Femur (tissue), 1 donor: ENCODE measurements at places on chromosomes 2 and 18.

DNA sequence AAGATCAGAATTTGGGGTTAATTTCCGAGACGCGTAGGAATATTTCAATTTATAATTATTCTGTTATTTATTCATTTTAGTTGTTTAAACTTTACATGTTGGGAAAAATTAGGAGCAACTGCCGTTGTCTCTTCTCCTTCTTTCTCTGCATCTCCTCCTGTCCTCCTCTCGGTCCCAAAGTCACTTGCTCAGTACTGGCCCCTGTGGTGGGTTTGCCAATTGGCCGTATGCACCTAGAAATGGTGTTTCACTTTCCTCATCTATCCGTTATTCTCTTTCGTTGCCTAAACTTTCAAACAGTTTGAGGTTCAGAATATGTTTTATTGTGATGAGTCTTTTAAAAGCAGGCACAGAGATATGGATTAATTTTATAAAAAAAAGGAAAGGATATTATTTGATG is 517.9 kb downstream of the PLCL1 start:
- DNase-seq = no peak

- peak; percentile 84 for DNase-seq
These were observed 131.9 kb downstream of the MYO1B start for GRCh38 chr2:191376981-191377629.

DNA sequence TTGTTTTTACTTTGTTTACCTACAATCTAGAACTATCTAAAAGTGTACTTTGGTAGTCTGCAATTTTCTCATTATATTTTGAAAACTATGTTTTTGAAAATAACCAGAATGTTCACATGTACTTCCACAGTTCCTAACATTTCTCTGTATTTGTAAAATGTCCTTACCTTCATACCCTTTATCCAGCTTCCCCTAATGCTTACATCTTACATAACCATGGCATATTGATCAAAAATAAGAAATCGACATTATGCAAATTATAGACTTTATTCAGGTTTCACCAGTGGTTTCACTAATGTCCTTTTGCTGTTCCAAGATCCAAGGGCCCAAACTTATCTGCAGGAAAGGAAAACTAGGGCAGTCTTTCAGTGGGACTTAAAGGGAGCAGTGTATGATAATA is 114.1 kb downstream of the PLEKHM3 start:
- DNase-seq = no peak

DNA sequence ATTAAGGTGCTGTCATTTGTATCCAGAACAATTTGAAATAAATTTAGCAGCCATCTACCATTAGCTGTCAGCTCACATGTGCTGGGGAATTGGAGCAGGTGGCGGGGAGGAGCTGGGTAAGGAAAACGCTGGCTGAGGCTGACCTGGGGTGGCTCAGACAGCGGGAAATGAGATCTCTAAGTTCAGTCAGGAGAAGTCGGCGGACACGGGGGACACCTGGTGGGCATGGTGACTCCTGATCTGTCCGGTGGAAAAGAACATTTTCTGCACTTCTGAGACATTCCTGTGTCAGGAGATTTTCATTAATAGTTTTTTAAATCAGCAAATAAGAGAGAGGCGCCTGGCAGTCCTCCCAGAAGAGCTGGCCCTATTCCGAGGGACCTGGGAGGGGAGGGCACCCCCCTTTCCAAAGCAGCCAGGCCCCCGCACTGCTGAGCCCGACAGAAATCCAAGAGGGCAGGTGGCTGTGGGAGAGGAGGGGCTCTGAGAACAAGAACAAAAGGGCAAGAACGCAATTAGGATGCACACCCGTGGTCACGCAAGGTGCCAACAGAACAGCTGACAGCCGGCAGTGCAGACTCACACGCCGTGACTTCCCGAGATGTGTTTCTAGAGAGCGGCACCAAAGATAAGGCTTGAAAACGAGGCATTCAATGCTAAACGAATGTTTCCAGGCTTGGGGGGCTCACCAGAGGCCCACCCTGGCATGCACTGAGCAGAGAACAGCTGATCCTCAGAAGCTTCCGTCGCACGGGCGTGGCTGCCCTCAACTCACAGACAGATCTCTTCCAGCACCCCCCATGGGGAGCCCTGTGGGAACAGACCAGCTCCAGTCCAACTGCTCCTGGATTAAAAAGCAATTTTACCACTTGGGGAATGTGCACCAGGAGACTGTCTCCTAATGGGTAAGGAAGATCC is 26.4 kb downstream of the SLC66A2 start:
- DNase-seq = peak; percentile 68

DNA sequence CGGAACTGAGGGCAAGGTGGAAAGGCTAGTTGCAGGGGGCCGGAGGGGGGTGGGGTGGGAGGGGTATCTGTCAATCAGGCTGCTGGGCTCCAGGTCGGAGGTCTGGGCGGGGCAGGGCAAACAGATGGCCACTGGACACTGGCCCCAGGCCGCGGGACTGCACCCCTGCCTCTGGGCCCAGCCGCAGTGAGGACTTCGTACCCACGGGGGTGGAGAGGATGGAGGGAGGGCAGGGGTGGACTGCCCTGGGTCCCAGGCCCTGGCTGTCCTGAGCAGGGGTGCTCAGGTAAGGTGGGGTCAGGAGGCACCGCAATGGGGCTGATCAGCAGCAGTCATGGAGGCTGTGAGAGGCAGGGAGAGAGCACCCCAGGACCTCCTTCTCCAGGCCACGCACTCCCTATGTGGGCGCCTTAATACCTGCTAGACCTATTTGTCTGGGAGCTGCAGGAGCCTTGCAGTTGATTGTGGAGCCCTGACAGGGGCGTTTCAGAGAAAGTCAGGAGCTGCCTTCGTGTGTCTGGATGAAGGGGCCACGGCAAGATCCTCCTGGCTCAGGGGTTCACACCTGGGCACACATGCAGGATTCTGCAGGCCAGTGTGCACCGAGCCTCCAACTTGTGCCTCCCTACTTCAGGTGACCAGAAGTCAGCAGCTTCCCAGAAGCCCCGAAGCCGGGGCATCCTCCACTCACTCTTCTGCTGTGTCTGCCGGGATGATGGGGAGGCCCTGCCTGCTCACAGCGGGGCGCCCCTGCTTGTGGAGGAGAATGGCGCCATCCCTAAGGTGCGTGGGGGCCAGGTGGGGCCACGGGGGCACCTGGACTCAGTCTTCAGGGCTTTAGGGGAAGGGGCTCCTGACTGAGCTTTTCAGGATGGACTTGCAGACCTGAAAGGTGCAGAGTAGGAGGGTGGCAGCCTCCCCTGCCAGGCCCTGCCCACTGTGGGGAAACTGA is 1.5 kb downstream of the CTDSP1 start:
- no peak for DNase-seq

- no peak for DNase-seq
These were observed 262.6 kb downstream of the AGAP1 start for GRCh38 chr2:235756491-235756890.

DNA sequence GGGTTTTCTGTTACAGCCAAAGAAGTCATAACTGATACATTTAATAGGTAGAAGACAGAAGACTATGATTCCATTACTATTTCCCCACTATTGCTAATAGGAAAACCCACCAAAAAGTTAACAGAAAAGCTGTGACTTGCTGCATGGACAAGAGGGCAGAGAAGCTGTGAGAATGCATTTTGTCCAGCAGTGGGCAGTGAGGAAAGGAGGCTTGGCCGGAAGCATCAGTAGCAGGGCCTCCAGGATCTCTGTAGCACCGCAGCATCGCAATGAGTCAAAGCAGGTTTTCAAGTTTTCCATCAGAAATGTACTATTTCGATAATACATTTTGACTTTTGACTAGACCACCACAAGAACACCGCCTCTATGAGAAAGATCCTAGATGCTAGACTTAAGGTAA is 24.9 kb downstream of the MYO5B start:
- no peak for DNase-seq

GRCh38 chr2:9695941-9696340 is 65.1 kb upstream of the YWHAQ start:
- no peak for DNase-seq

- DNase-seq = no peak
These were observed 38.4 kb downstream of the CAPN13 start for GRCh38 chr2:30768708-30769480.

- DNase-seq = no peak
These were observed 73.2 kb downstream of the CERS6 start for GRCh38 chr2:168529054-168529833.

DNA sequence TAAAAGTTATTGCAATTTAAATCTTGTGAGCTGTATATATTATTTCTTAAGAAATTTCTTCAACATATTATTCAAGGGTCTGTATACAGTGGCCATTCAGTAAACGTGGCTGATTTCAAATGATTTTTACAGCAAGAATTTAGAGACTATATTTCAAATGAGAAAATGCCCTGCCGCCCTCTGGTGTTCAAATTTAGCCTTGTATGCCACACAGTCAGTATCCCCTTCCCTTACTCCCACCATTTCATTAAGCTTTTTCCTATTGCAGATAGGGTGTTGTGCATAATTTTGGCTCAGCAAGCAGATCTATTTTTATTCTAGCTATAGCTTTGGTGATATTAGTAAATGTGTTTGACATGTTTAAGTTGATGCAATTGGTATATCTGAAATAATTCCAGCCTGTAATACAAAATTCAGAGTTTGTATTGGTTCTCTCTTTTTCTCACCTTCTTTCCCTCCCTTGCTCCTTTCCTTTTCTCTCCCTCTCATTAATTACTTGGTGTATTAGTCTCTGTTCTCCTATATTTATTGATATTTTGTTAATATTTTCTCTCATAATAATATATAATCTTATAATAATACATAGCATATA is 22.8 kb upstream of the SCN7A start:
- peak; percentile 50 for DNase-seq

DNA sequence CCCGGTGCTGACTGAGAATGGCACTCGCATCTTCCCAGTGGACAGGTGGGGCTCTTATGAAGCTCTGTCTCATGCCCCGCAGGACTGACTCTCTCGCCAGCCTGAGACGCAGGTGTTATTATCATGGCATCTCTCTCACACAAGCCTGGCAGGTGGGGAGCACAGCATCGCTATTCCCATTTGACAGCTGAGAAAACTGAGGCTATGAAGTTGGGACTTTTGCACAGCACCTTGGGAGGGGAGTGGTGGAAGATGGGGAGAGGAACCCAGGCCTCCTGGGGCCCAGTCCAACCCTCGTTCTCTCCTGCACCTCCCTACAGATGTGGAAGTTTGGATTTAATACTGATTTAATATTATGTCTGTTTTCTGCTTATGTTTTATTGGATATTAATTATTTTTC is 9.0 kb upstream of the NTSR2 start:
- DNase-seq = no peak

DNA sequence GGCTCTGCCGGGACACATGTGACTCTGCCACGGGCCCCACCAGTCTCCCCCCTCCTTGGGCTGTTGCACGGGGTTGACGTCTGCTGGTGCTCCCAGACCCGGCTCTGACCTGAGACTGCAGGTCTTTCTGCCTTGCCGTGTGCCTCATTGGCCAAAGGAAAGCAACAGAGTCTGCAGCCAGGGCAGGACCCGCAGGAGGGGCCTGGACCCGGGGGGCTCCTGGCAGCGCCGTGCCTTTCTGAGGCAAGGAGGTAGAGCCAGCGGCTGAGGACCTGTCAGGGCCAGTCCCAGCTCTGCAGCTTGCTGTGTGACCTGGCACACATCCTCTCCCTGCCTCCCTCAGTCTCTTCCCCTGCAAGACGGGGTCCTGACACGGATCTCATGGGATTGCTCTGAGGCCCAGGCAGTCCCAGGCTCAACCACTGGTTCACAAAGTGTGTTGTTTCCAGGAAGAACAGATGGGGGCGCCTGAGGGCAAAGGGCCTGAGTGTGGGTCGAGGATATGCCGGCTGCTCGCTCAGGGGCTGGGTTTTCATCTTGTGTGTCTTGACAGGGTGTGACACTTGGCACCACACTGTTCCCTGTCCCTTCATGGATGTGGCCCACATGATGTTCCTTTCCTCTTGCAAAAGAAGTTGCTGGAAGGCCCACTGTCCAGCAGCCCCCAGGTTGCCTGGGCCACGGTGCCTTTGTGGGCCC is 9.0 kb downstream of the CAPN10 start:
- no peak for DNase-seq

DNA sequence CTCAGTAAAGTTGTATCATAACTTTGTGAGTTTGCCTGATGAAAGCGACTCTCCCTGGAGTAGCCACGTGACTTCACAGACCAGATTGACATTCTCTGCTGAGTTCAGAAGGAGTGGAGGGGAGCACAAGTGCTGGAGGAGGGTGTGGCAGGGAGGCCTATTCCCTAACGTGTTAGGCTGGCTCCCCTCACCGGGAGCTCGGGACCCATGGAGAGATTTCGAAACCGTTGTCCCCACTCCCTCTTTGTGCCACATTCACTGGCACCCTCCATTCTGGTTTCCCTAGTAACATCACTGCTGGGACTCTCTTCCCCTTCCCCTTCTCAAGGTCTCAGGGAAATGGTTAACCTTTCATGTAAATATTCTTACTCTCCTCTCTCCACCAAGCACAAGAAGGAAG is 279.9 kb downstream of the ALPK2 start:
- no peak for DNase-seq

DNA sequence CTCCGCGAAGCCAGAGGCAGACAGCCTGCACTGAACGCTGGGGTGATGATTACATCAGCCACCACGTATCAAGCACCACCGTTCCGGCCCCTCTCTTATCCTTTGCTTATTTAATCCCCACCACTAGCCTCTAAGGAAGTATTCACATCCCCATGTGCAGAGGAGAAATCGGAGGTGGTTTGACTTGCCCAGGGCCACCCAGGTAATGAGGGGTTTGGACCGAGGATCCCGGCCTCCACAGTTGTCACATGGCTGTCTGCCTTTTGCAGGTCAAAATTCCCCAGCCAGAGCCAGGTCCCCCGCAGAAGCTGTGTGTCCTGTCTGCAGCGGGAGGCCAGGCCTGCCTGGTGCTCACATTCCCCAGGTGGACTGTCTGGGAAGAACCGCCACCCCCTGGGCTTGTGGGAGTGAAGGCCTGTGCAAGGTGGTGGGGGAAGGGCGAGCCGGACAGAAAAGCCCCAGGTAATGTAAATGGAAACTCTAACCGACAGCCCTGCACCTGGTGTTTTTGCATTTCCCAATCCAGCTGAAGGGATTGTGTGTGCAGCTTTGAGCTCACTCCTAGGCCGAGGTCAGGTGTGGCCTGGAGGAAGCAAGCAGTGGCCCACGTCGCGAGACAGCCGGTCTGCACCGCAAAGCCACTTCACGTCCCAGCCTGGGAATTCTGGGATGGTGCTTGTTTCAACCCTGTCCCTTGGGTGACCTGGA is 108.5 kb upstream of the ID2 start:
- peak; percentile 20 for DNase-seq
